ELR (cell line): ENCODE measurements at places on chromosomes 1 and 21.

DNA sequence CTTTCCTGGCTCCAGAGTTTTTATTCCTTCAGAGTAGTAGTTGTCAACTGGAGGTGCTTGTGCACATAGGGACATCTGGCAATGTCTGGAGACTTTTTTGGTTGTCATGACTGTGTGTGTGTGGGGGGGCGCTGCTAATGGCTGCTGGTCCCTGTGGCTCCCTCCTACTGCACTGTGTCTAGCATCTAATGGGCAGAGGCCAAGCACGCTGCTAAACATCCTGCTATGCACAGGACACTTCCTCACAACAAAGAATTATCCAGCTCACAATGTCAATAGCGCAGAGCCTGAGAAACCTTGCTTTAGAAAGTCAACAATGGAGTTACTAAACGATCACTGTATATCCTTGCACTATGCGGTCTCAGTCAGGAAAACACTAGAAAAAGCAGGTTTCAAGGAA lies 19.7 kb upstream of the HMGB4 start:
- DNase-seq = no peak

GRCh38 chr1:10210841-10211804 lies 753 bp downstream of the KIF1B start:
- peak; percentile 92 for DNase-seq

DNA sequence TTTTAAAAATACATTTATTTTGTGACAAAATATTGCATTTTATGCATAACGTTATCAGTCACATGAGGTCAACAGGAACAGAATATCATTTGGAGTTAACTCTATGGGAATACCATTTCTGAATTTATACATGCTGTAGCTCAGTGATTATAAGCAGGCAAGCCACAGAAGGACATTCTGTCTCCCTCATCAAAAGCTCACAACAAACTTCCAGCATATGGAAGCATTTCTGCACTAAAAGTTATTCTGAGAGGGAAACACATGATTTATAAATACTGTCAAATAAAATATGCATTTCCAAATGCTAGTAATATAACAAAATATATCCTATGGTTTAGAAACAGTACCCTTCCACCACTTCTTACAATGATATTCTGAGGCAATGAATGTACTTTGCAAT lies 854.1 kb upstream of the B3GALT2 start:
- DNase-seq = no peak

DNA sequence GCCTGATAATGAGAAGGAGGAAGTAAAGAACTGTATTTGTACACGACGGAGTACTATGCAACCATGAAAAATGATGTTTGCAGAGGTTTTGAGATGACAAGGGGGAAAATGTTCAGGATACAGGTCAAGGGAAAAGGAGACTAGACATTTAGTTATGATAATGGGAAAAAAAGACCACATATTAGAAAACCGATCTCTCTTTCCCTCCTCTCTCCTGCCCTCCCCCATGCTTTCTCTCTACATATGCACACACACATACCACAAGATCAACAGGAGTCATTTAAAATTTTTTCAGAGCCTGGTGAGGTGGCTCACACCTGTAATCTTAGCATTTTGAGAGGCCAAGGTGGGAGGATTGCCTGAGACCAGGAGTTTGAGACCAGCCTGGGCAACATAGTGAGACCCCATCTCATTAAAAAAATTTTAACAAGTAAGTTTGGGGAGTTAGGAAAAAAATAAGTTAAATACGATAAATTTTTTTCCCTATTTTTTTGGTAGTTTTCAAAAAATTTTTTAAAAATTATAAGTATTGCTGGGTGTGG lies 44.5 kb downstream of the ECE1 start:
- DNase-seq = no peak

GRCh38 chr1:16224472-16224871 lies 12.0 kb upstream of the ARHGEF19 start:
- no peak for DNase-seq

GRCh38 chr1:195908121-195908520 lies 700.1 kb downstream of the KCNT2 start:
- DNase-seq = peak; percentile 78

- no peak for DNase-seq
Observed at GRCh38 chr1:18473195-18473815, 7.4 kb upstream of the KLHDC7A start.

DNA sequence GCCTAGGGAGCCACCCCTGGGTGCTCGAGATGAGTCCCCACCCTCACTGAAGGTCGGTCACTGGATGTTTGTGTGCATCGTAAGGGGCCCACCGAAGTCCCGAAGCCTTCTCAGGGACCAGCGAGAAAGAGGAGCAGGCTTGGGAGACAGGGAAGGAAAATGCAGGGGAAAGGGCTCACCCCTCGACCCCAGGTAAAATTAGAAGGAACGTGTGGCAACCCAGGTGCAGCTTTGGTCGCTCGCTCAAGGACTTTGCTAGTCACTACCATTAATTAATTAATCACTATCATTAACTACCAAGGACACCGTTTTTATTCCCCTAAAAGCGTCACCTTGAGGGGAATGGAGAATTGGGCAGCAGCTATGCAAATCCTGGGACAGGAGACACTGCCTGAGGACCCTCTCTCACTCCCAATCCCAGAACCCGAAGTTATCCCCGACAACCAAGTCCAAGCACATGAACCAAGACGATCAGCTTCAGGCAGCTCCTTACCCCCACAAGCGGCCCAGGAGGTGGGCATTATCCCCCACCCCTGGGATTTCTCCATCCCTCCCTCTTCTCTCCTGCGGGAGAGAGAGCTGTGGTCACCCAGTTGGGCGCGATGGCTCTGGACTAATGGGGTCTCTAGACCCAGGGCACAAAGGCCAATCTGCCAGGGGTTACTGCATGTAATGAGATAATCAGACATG lies 4.2 kb upstream of the SIM2 start:
- DNase-seq = no peak

DNA sequence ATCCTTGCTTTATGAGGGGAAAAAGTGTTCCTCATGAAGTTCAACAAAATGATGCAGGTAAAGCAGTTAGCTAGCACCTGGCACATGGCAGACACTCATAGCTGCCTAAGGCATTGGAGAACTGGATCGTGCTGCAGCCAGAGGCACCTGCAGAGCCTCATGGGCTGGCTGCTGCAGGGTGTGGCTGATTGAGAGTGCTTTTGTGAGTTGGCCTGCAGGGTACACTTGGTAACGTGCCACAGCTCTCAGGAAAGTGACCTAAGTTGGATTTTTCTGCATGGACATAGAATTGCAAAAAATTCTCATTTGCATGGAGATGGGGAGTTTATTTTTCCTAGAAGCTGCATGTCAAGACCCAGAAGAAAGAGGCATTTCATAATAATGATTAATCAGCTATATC lies 31.6 kb upstream of the IL20 start:
- DNase-seq = no peak

DNA sequence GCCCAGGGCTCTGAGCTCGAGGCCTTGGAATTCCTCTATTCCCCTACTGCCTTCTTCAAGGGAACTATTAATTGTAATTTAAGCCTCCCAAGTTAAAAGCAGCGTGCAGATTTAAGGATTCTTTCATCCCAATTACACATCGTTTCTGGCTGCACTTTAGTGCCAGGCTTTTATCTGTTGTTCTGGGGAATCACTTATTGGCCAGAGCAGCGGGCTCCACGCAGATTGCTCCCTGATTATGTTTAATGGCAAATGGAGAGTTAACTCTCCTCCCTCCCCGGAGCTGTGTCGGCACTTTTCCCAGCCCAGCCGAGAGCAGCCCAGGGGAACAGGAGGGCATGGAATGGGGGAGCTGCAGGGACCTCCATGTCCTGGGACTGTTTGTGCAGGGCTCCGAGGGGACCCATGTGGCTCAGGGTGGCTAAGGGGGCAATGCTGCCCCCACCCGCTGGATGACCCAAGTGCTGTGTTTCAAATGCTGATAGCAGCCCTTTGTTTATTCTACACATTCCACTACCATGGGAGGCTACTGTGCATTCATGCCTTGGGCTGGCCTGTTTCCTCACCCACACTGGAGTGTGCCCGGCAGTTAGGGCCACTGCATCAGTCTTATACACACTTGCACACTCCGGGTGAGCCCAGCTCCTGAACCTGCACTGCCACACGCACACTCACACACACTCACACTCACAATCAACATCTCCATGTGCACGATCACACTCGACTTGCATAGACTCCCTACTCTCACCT lies 93.3 kb upstream of the POU3F1 start:
- DNase-seq = peak; percentile 50

GRCh38 chr1:41362749-41363590 lies 1.7 kb downstream of the FOXO6 start:
- DNase-seq = no peak

GRCh38 chr1:109255678-109256077 lies 6.3 kb downstream of the CELSR2 start:
- DNase-seq = no peak

DNA sequence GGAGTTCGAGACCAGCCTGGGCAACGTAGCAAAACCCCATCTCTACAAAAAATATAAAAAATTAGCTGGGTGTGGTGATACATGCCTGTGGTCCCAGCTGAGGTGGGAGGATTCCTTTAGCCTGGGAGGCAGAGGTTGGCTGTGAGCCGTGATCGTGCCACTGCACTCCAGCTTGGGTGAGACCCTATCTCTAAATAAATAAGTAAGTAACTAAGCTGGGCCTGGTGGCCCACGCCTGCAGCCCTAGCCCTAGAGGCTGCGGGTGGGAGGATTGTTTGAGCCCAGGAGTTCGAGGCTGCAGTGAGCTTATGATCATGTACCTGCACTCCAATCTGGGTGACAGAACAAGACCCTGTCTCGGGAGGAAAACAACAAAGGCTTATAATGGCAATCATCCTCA lies 4.6 kb downstream of the CLIC4 start:
- DNase-seq = no peak

- no peak for DNase-seq
Observed at GRCh38 chr1:81974883-81975555, 174.3 kb downstream of the ADGRL2 start.

GRCh38 chr1:21696931-21697330 lies 27.8 kb upstream of the RAP1GAP start:
- peak; percentile 34 for DNase-seq

DNA sequence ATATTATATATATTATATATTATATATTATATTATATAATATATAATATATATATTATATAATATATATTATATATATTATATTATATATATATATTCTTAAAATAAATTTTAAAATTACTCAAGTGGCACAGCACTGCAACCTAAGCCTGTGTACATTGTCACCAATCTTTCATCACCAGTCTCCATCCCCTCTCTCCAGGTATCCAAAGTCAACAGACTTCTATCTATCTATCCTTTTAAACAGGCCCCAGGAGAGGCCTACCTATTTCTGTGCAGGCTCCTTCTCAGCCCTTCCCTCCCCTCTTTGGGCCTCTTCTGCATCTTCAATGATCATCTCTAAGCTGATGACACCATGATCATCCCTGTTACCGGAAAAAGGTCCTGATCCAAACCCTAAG lies 111.7 kb downstream of the RHOU start:
- DNase-seq = no peak

- DNase-seq = no peak
Observed at GRCh38 chr1:202713110-202713509, 2.9 kb upstream of the SYT2 start.

GRCh38 chr1:159009287-159009686 lies 420 bp upstream of the IFI16 start:
- DNase-seq = peak; percentile 61

- peak; percentile 34 for DNase-seq
Observed at GRCh38 chr21:45767071-45768006, 123.8 kb downstream of the PCBP3 start.

GRCh38 chr1:237112663-237113062 lies 70.7 kb downstream of the RYR2 start:
- DNase-seq = no peak

DNA sequence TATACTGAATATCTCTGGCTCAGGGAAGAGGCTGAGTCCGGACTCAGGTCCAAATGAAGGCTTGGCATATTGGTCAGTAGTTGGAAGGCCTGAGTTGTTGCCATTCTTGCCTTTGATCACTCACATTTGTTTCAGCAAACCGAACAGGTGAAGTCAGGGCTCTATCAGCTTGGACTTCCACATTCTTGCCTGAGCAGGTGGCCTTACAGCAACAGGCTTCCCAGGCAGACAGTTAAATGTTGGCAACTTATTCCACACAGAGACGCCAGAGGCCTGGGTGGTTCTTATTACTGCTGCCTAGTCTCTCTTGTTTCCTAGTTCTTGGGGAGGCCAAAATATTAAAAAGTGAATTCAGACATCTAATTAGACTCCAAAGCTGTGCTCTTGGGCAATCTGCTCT lies 36.6 kb downstream of the XCL2 start:
- no peak for DNase-seq

DNA sequence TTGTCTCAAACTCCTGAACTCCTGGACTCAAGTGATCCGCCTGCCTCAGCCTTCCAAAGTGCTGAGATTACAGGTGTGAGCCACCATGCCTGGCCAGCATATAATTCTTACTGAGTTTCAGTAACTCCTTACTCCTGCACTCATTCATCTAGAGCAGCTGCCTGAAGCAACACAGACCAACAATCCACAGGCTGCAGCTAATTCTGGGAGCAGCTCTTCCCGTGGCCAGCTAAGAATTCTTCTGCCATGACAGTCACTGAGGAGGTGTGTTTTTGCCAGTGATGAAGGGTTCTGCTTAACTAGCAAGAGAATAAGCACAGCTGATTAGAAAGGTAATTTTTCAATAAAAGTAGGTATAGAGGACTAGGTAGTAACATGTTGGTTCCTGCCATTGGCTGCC lies 5.4 kb downstream of the VTCN1 start:
- DNase-seq = no peak

DNA sequence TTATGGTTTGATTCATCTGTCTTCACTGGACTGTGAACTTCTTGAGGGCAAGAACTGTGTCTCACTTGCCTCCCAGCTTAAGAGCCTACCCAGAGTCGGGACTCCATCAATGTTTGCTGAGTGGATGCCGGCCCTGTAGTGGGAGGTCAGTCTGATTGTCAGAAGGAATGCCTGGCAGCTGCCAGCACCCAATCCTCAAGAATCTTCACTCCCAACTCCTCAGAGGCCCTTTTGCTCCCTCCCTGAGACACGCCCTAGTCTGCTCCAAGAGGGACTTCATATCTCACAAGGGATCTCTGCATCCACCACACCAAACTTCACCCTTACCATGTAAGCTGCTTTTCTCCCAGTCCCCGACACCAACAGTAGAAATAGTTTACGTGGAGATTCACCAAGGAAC lies 15.2 kb upstream of the KDM4A start:
- no peak for DNase-seq

DNA sequence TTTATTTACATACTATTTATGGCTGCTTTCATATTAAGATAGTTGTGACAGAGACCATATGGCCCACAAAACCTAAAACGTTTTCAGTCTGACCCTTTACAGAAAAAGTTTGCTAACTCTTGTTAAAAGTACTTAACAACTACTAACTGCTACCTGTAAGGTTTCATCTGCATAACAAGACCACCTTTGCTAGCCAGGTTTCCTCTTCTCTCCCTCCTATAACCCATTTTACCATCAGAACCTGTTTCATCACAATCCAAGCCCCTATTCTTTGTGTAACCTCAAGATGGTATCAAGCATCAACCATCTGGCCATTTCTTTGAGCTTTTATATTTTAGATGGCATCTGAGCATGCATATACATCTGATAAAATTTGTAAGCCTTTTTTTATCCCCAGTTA lies 305.4 kb downstream of the HHIPL2 start:
- no peak for DNase-seq
